Mucosa of descending colon (tissue), 3 donors: ENCODE measurements at places on chromosomes 4 and X.
A peak's percentile ranks its signal among the peaks of the same experiment; 100 is the strongest.

DNA sequence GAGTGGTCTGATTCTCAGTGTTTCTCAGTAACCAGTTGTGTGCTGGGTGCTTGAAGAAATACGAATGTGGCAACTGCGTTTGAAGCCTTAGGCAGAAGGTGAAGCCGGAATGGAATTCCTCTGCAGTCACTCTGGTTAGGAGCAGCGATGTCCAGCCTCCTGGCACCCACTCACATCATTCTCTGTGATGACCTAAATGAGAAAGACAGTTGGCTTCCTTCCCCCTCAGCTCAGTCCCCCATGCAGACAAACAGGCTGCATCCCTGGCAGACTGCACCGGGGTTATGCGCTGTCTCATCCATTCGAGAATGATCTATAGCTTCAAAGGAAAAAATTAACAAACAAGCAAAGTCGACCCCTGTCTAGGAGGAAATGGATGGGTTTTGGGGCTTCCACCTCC lies 170.1 kb upstream of the SCML1 start:
- no peak for DNase-seq

DNA sequence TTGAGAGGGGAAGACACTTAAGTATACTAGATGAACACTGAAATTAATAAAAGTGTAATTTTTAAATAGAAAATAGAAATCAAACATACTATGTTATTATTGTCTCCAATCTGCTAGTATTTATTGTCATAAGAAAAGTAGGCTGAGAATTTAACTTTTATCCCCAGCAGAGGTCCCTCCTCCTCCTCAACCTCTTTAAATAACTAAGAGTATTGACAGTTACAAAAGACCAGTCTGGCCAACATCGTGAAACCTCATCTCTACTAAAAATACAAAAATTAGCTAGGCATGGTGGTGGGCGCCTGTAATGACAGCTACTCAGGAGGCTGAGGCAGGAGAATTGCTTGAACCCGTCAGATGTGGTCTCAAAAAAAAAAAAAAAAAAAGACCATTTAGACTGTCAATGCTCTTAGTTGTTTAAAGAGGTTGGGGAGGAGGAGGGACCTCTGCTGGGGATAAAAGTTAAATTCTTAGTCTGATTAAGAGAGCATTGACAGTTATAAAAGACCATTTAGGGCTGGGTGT lies 4.2 kb downstream of the SLC30A9 start:
- DNase-seq, result no peak

DNA sequence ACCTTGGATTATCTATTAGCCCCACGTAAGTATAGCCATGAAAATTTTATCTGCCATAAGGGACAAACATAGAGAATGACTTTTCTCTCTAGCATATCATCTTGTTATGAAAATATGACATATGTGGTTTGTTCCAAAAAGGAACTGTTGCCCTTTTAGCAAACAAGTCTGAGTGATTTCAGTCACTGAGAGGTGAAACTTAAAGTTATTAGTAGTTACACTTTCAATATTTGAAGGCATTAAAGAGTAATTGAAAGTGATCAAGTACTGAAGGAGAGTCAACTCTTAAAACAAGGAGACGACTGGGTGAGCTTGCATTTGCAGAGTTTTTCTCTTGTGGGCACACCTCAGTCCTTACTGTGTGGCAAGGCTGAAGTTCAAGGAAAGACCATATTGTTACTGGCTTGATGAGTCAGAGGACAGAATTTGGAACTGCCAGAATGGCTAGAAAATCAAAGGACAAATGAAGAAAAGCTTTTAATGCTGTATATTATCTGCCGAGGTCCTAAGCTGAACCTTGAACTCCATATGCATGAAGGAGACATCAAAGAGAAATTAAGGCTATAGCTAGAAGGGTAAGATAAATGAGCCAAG lies 205.1 kb upstream of the EMCN start:
- DNase-seq, result no peak

- no peak for DNase-seq
Observed at GRCh38 chr4:158025131-158025530, 147.7 kb downstream of the GASK1B start.

DNA sequence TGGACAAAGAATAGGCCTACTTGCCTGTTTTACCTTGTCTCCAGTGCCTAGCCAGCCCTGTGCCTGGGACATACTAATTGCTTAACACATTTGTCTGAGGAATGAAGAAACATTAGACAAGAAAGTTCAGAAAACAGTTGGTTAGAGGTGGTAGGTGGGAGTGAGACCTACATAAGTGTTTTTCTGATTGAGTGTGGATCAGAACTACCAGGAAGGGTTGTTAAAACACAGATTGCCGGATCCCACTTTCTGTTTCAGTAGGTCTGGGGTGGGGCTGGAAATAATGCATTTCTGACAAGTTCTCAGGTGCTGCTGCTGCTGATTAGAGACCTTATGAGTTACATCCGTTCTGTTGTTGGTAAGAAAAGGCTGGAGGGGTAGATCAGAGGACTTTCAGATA lies 5.7 kb upstream of the JADE1 start:
- no peak for DNase-seq

GRCh38 chr4:87152310-87153041 lies 67.9 kb downstream of the KLHL8 start:
- no peak for DNase-seq

DNA sequence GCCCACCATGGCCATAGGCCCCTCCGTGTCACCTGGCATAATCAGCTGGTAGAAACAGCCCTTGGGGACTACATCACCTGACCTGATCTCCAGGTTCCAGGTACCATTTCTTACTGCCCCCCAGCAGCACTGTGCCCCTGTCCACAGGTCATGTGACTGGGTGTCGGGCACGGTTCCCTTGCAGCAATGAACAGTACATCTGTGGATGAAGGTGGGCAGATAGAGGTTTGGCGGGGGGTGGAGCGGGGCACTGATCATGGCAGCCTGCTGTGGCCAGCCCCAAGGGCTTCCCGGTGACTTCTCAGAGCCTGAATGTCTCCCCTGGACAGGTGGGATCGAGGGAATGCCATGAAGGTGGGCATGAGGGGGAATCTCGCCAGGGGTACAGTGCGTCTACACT lies 37.8 kb downstream of the TRMT44 start:
- DNase-seq, result no peak

DNA sequence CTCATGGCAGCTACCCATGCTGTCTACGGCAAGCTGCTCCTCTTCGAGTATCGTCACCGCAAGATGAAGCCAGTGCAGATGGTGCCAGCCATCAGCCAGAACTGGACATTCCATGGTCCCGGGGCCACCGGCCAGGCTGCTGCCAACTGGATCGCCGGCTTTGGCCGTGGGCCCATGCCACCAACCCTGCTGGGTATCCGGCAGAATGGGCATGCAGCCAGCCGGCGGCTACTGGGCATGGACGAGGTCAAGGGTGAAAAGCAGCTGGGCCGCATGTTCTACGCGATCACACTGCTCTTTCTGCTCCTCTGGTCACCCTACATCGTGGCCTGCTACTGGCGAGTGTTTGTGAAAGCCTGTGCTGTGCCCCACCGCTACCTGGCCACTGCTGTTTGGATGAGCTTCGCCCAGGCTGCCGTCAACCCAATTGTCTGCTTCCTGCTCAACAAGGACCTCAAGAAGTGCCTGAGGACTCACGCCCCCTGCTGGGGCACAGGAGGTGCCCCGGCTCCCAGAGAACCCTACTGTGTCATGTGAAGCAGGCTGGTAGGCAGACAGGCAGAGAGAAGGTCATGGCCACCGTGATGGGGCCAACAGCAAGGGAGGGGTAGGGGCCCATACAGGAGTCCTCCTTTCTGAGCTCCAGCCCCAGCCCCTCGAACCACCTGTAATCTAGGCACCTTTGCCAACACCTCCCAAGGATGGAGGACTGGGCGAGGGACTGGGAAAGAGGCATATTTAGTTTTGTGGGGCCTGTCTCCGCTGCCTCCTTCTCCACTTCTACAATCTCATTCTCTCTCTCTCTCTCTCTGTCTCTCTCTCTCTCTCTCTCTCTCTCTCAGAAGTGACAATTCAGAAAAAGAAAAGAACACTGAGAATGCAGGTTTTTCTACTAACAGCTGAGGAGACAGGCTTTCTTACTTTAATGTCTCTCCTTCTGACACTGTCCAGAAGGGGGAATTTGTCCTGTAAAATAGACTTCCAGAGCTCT lies 4.7 kb upstream of the TSPYL2 start:
- DNase-seq, result no peak

DNA sequence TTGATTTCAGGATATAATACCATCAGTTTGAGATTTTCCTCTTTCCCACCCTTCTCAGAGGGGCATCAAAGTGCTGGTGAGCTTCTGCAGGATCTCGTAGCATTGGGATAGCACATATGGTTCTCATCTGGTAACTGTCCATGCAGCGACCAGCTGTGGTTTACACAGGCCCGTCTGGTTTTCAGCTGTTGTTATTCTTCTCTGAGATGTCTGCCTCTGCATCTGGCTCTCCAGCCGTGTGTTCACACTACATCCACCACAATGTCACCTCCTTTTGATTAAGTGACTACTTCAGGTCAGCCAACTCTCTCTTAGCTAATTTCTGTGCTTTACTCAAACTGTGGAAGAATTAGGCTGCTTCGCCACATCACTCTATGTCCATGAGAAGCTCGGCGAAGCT lies 676.7 kb upstream of the TENM3 start:
- no peak for DNase-seq

- no peak for DNase-seq
Observed at GRCh38 chrX:17020851-17021821, 74.7 kb downstream of the REPS2 start.

DNA sequence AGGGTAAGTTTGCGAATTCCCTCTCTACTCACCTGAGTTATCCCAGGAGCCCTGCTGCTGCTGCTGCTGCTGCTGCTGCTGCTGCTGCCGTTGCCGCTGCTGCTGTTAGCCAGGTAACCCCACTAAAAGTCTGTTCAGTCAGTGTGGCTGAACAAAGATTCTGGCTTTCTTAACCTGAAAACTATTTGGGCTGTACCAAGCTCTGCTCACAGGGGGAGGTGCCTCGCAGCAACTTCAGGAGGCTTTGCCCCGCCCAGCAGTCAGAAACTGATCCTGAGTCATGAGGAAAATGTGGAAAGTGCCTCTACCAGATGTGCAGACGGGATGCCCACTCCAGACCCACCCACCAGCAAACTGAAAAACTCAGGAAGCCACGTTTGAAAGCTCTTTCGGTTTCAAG lies at the start of gene CAPN6:
Gene CAPN6 (minus strand): TSS at position 145 of the 400 bp plus-strand sequence. CDS start 6,547 bp downstream, outside the sequence.
- peak; percentile 10 for DNase-seq

GRCh38 chrX:154430479-154430878 lies 2.0 kb downstream of the ATP6AP1 start:
- DNase-seq, result no peak
